Activated naive CD4-positive, alpha-beta T cell treated with anti-CD3 and anti-CD28 coated beads for 36 hours (primary cell): ENCODE measurements at places on chromosomes 7 and 10. TPM values are rescaled to one million over a fixed set of nuclear protein-coding genes. Genes with fewer than 3 reads are reported as not detected.

GRCh38 chr7:41885748-41886147 is 182.9 kb upstream of the INHBA start:
- H3K4me1 ChIP-seq: peaks cover 58% of the 10 kb centered on the region
- no peaks in the 10 kb centered on the region for H3K27me3 ChIP-seq
- peaks cover 13% of the 10 kb centered on the region for H3K36me3 ChIP-seq
- no peak overlapping the region for H3K4me3 ChIP-seq

- H3K4me3 ChIP-seq: no peak overlapping the region
- H3K4me1 ChIP-seq: peaks cover 55% of the 10 kb centered on the region
- DNase-seq: peak; percentile 15
- H3K27me3 ChIP-seq: peaks cover 3% of the 10 kb centered on the region
- H3K27ac ChIP-seq: no peak overlapping the region
- H3K36me3 ChIP-seq: no peaks in the 10 kb centered on the region
These were observed 3.1 kb downstream of the PALS2 start for GRCh38 chr7:24576171-24577025.

- no peaks in the 10 kb centered on the region for H3K36me3 ChIP-seq
- no peak overlapping the region for H3K4me3 ChIP-seq
- H3K27ac ChIP-seq: no peak overlapping the region
- DNase-seq: no peak
These were observed 66.9 kb downstream of the PTPRE start for GRCh38 chr10:127973791-127974311.

DNA sequence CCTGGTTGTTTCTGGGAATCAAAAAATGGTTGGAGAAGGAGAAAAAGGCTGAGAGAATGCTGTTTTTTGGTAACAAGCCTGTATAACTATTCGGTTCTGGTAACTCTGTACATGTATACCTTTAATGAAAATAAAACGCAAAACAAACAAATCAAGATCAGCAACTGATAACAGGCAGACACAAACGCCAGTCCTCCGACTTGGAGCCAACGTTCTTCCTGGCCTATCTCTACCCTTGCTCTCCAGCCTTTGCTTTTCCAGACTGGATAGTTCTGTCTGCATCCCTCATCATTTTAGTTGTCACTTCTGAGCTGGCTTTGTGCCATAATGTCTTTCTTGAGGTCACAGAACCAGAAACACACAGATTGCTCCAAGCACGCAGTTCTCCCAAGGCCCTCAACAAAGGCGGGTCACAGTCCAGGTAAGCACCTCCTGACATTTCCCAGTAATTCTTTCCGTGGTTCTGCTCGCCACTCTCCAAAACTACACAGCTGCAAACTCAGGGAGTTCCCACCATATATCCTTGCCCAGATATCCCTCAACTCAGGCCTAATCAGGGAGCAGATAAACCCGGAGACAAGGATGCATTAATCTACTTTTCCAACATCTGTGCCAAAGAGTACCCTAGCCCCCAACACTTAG is 20.2 kb downstream of the HIP1 start:
- H3K4me1 ChIP-seq: no peaks in the 10 kb centered on the region
- no peak overlapping the region for H3K27ac ChIP-seq
- no peak for DNase-seq
- no peaks in the 10 kb centered on the region for H3K36me3 ChIP-seq
- H3K4me3 ChIP-seq: no peak overlapping the region
- peaks cover 4% of the 10 kb centered on the region for H3K27me3 ChIP-seq

The SPAM1 gene
- not detected for total RNA-seq

The LGI1 gene
- total RNA-seq: not detected

The CNTNAP2 gene
- not detected for total RNA-seq

DNA sequence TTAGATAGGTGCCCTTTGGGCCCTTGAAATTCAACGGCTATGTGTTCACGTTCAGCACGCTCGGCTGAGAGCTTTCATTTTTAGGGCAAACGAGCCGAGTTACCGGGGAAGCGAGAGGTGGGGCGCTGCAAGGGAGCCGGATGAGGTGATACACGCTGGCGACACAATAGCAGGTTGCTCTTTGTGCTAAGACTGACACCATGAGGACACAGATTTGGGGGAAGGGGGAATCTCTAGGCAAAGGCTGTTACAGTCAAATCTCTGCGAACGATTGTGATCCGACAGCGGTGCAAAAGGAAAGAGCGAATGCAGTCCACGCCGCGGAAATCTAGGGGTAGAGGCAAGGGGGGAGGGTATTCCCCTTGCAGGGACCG is 667 bp downstream of the KLLN start:
- H3K4me1 ChIP-seq: peaks cover 37% of the 10 kb centered on the region
- peak overlapping the region; percentile 95 for H3K27ac ChIP-seq
- peak overlapping the region; percentile 96 for H3K4me3 ChIP-seq
- DNase-seq: peak; percentile 79
- peaks cover 3% of the 10 kb centered on the region for H3K27me3 ChIP-seq

DNA sequence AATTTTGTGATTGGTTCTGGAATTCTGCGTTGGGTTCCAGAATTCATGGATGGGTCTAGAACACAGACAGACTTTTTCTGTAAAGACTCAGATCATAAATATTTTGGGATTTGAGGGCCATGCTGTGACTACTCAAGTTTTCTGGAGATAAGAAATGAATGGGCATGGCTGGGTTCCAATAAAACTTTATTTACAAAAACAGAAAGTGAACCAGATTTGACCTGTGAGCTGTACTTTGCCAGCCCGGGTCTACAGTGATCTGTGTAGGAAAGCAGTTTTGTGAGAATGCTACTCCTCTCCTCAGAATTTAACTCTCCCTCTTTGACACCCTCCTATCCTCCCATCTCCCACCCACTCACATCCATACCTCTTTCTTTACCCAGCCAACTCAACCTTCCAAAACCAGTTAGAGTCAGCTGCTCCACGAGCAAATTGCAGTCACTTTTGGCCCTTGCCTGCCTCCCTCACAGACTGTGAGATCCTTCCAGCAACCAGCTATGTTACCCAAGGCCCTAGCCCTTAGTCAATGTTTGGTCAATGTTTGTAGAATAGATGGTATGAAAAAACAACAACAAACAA is 312.8 kb upstream of the ZMIZ1 start:
- no peak overlapping the region for H3K4me3 ChIP-seq
- no peak overlapping the region for H3K27ac ChIP-seq
- H3K27me3 ChIP-seq: peaks cover 6% of the 10 kb centered on the region
- peaks cover 10% of the 10 kb centered on the region for H3K4me1 ChIP-seq
- no peaks in the 10 kb centered on the region for H3K36me3 ChIP-seq
- DNase-seq: no peak

- H3K27ac ChIP-seq: no peak overlapping the region
- DNase-seq: no peak
- H3K4me1 ChIP-seq: no peaks in the 10 kb centered on the region
- no peaks in the 10 kb centered on the region for H3K36me3 ChIP-seq
These were observed 215.5 kb downstream of the ZNF33B start for GRCh38 chr10:42422911-42423310.

The SPDYE2 gene
- total RNA-seq: not detected

The MEIG1 gene
- total RNA-seq: 0.93 TPM

The NODAL gene
- total RNA-seq: not detected

GRCh38 chr7:74092964-74093471 is 9.4 kb downstream of the LIMK1 start:
- H3K27me3 ChIP-seq: no peaks in the 10 kb centered on the region
- no peak overlapping the region for H3K27ac ChIP-seq
- peaks cover 18% of the 10 kb centered on the region for H3K4me1 ChIP-seq
- no peak overlapping the region for H3K4me3 ChIP-seq
